RPMI8226 (cell line): ENCODE measurements at places on chromosomes 1 and 21.

DNA sequence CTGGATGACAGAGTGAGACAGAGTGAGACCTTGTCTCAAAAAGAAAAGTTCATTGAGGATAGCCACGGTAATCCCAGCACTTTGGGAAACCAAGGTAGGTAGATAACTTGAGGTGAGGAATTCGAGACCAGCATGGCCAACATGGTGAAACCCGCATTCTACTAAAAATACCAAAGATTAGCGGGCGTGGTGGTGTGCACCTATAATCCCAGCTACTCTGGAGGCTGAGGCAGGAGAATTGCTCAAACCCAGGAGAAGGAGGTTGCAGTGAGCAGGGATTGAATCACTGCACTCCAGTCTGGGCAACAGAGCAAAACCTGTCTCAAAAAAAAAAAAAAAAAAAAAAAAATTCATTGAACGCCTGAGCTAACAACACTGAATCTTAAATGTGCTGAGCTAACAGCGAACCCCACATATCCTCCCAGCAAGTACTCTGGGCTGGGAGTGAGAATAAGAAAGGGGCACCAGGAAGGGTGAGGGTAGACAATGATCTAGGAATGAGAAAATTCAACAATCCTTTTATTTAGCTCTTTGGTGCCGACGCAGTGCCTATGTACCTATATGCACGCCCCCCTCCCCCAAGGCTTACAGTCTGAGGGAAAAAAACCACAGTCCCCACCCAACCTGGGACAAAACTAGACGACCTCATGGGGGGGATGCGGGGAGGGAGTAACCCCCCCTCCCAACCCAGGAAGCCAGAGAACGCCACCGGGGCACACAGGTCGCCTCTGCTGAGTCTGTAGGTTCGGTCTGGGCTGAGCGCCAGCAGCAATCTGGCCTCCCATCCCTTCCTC, 1.4 kb upstream of the CACNA1S start:
- no peak for DNase-seq

DNA sequence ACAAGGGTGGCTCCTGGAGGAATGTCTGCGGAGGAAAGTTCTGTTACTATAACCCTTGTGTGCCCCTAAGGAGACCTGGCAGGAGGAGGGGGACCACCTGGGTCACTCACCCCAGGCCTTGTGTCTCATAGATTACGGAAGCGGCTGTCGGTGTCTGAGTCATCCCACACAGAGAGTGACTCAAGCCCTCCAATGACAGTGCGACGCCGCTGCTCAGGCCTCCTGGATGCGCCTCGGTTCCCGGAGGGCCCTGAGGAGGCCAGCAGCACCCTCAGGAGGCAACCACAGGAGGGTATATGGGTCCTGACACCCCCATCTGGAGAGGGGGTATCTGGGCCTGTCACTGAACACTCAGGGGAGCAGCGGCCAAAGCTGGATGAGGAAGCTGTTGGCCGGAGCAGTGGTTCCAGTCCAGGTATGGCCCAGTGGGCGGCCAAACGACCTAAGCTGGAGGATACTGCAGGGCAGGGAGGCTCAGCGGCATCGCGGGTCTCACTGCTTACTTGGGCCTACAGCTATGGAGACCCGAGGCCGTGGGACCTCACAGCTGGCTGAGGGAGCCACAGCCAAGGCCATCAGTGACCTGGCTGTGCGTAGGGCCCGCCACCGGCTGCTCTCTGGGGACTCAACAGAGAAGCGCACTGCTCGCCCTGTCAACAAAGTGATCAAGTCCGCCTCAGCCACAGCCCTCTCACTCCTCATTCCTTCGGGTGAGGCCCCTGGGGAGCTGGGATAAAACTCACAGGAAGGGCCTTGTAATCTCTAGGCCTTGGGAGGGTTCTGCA, 101.4 kb downstream of the PIK3R3 start:
- no peak for DNase-seq

GRCh38 chr1:232788235-232788872, 16.9 kb upstream of the MAP10 start:
- peak; percentile 76 for DNase-seq

- peak; percentile 79 for DNase-seq
Observed at GRCh38 chr21:44455524-44456213, 359 bp downstream of the LRRC3 start.

DNA sequence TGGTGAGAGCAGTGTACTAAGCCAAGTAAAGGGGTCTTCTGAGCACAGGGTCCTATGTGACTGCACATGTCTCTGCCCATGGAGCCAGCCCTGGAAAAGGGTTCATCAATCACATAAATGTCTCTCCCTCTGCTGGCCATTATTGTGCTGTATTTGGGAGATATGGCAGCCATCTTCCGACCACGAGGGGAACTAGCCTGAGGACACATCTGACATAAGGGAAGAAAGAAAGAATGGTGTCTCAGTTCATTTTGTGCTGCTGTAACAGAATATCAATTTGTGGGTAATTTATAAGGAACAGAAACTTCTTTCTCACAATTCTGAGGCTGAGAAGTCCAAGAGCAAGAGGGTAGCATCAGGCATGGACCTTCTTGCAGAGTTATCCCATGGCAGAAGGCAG, 55.1 kb upstream of the GJA5 start:
- peak; percentile 9 for DNase-seq

DNA sequence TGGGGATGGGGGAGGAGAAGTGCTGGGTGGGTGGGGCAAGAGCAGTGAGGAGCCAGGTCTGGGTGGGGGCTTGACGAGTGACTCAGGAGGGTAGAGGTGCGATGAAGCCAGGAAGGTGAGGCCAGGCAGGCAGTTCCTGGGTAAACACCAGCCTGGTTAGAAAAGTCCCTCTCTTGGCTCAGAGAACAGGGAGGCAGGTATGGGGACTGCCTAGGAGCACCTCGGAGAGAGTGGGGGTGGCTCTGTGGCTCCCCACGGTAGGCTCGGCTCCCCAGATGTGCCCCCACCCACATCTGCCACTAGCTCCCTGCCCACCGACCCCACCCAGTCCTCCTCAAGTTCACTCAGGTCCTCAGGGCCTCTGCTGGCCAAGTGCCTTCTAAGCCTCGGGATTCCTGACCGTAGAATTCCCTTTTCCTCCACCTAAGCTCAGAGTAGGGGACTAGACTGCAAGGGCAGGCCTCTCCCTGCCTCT, 1.2 kb downstream of the HSPG2 start:
- no peak for DNase-seq

DNA sequence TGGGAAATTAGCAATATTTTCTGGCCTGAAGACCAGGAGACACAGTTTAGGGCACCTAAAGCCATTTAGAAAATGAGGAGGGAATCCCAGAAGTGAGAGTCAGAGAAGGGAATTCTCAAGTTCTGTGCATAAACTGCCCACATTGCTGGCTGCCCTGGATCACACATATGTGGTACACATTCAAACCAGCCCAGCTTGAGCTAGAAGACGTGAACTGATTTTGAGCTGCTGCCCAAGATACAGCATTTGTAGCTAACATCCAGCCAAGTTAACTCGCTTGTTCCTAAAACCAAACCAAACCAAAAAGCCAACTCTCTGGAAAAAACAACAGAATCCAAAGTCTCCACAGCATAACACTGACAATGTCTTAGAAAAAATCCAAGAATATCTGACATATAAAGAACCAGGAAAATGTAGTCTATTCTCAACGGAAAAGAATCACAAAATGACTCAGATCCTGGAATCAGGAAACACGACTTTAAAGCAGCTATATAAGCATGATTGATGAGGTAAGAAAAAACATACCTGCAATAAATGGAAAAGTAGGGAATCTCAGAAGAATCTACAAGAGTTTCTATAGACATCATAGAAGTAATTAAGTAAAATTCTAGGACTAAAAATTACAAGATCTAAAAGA, 18.2 kb upstream of the QSOX1 start:
- DNase-seq, result no peak

DNA sequence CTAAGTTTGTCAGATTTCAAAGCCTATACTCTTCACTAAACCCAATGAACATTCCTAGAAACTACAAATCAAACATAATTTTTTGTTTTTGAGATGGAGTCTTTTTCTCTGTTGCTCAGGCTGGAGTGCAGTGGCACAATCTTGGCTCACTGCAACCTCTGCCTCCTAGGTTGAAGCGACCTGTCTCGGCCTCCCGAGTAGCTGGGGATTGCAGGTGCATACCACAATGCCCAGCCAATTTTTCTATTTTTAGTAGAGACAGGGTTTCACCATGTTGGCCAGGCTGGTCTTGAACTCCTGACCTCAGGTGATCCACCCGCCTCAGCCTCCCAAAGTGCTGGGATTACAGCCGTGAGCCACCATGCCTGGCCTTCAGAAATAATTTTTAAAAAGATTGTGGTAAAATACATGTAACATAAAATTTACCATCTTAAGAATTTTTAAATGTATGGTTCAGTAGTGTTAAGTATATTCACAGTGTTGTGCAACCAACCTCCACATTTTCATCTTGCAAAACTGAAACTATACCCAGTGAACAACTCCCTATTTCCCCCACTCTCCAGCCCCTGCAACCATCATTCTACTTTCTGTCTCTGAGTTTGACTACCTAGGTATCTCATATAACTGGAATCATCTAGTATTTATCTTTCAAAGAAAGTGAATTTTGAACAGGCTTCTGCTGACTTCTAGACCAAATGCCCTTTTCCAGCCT, 2.7 kb upstream of the CFAP141 start:
- DNase-seq, result peak; percentile 76

- DNase-seq, result no peak
Observed at GRCh38 chr1:33348676-33349080, 27.8 kb upstream of the A3GALT2 start.

- peak; percentile 30 for DNase-seq
Observed at GRCh38 chr1:223716302-223716862, 4.0 kb downstream of the CAPN2 start.

- DNase-seq, result no peak
Observed at GRCh38 chr21:27406300-27407009, 439.6 kb upstream of the ADAMTS5 start.

DNA sequence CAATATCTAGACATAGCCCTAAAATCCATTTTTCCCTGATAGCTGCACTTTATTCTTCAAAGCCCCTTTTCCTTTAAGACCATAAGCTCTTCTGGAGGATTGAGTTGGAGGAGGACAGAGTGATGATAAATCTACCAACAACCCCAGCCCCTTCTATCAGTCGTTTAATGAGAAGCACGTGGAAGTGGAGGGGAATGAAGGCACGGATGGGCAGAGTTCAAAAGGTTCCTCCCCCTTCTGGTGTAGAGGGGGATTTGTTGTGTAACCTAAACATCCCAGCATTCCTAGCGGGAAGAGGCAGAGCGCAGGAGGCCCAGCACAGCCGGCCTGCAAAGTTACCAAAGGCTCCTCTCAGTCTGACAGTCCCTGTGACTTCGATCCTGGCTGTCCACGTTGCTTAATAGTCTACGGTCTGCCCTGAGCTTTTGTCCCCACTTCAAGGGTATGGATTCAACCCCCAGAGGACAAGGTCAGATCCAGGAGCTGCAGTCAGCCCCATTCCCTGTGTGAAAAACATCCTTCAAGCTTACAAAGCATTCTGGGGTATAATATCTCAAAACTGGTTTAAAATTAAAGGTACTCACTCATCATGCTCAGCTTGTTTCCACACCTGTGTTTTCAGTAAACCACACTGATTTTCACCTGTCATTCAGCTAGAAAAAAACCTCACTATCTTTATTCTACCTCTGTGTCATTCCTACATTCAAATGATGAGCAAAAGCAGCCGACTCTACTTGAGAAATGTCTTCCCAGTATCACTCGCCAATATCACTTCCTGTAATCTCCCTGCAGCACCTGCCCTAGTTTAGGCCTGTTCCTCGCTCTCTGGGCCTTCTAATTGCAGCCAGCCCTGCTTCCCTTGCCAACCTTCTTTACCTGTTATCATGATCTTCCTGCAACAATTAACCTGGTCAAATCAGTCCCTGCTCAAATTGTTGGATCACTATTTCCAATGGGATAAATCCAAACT, 117.9 kb downstream of the PLPP3 start:
- peak; percentile 38 for DNase-seq

GRCh38 chr1:201307231-201307630, 23.9 kb downstream of the PKP1 start:
- no peak for DNase-seq

DNA sequence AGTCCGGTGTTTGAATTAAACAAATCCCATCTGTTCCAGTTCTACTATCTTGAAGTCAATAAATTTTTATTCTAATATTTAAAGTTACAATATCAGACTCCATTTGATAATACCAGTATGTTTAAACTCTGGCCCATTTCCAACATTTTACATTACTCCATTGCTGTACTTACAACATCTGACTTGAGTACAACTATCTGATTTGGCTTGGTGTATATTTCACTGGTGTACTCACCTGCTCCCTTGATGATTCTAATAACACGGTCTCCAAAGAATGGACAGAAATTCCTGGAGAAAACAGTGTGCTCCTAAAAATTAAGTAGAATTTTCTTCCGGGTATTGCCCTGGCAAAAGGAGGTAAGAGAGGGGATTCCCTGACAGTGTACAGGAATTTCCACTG, 680.5 kb upstream of the ADAMTS5 start:
- DNase-seq, result no peak

DNA sequence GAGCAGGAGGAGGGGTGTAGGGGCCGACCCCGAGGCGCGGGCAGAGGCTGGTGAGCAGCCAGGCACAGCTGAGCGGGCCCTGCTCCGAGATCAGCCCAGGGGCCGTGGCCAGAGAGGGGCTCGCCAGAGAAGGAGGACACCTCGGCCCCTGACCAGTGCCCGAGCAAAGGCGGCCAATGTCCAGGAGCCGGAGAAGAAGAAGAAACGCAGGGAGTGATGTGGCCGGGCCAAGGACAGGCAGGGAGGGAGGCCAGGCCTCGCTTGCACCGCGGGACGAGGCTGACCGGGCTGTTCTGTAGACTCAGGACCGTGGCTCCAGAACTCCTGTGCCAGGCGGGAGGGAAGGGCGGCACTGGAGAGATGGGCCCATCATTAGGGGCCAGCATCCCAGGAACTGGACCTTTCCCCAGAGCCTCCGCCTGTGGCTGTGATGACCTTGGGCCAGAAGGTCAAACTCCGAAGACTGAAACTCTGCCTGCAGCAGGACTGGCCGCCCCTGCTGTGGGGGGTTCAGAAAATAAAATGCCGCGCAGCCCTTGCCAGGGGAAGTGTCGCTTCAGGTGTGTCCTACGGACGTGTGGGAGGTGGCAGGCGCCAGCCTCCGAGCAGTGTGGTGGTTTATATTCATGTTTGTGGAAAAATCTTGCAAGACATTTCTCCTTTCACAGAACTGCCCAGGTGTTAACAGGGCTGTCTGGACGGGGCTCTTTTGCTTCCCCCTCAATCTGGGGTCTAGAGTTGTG, 14.4 kb downstream of the RRP1 start:
- DNase-seq, result no peak
